ENCODE measurements at places on chromosomes 12 and 14.

GRCh38 chr14:92039063-92039718, 668 bp downstream of the TRIP11 start:
- peak; percentile 18 for DNase-seq

GRCh38 chr14:86865934-86866333, 1127.0 kb downstream of the GALC start:
- no peak for DNase-seq

GRCh38 chr14:63322897-63323573, 4.3 kb upstream of the GPHB5 start:
- no peak for DNase-seq

DNA sequence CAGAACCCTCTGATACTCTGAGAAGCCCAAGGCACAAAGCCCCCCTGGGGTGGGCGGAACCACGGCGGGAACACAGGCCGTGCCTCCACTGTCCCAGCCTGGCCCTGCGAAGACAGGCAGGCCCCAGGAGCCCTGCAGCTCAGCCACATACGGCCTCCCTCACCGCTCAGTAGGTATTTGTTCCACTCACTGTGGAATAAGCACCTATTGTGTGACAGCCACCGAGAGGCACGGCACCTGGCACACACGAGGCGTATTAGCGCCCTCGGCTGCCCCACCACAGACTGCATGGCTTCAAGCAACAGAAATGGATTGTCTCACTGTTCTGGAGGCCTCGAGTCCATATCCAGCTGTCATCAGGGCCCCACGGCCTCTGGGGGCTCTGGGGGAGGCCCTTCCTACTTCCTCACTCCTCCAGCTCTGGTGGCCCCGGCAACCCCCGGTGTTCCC, 66.3 kb downstream of the NCOR2 start:
- DNase-seq = no peak

- DNase-seq = no peak
Measured at GRCh38 chr12:15411842-15412241, 89.5 kb downstream of the PTPRO start.

DNA sequence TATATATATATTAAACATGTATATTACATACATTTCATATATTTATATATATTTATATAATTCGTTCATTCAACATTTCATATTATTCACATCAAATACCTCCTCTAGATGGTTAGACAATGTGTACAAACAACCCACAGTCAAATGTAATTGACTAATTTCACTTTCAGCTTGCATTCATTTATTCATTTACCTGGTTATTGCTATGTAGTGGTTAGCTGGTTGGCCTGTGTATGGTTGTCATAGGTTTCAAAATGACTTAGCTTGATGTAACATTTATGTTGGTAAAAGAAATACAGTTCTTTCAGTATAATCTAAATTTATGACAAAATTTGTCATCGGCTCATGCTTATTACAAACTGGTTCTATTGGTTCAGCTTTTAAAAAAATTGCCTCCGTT, 389 bp downstream of the OR4K13 start:
- no peak for DNase-seq

DNA sequence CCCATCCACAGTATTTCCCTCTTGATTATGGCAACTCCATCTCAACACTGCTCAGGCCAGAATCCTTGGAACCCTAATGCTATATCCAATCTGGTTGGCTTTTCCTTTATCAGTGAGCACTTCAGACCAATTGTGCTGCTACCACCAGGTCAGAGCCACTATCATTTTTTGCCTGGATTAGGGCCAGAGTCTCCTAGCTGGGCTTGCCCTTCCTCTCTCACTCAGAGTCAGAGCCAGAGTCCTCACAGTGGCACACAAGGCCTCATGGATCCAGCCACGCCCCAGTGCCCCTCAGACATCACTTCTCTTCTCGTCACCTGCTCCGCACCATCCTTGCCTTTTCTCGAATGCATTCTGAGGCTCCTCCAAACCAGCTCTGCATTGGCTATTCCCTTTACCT, 211.1 kb downstream of the ANO6 start:
- DNase-seq = no peak

DNA sequence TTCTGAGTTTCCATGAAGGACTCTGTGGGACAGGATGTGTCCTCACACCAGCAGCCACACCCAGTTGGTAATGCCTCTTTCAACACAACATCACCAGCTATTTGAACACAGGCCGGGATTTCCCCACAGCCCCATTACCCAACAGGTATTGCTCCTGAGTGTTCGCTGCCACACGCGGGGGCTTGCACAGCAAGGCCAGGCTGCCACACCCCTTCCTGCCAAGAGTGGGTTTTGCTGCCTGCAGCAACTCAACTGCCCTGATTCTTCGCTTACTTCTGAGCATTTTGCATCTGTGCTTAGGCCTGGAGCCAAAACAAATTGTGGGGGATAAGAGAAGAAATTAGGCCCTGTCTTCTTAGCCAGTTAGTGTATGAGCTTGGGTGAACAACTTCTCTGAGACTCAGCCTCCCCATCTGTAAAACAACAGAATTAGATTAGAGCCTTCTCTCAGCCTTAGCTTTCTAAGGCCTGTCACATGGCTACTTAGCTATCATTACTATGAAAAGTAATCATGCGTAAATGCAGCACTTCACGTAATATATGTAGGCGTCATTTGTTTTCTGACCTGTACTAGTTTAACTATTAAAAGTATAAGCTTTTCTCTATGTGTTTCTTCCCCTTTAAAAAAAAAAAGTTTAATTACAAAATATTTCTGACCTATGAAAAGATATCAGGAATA, 20.0 kb downstream of the CKAP4 start:
- DNase-seq = peak; percentile 12
